NCI-H526 treated with DMSO at 0.1 percent for 48 hours (cell line): ENCODE measurements at places on chromosomes 3 and 15.
A peak's percentile ranks its signal among the peaks of the same experiment; 100 is the strongest.

DNA sequence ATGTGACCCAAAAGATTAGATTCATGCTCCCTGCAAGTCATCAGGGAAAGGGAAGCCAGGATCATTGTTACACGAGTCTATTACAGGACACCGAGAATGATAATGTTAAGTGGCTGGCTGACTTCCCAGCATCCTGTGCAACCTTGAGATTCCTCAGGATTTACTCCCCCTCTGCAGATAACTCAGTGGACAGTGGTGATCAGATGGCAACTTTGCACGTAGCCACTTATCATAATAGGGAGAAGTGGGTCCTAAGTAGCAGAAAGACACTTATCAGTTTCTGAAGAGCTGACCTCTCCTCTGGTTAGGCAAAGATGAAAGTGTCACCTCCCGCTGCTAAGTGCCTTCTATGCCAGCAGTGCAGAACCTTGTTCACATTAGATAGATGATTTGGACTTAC is 6.7 kb upstream of the TMPRSS7 start:
- DNase-seq = no peak

GRCh38 chr3:139759470-139759869 is 81.7 kb upstream of the NMNAT3 start:
- DNase-seq = no peak

DNA sequence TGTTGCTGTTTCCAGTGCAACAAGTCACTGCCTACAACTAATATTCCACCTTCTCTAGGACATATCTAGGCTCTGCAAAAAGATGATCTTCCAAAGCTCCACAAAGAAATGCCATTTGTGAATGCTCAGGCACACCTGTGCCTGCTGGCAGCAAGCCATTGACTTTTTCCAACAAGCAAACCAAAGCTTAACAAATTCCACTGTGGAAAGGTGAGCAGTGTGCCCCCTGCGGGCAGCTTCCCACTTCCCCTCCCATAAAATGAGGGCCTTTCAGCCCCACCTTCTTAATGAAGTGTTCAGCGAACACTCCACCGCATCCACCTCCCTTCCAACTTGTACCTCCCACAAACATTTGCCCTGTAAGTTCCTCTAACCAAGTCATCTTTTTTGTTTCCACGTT is 157.5 kb upstream of the SLC24A5 start:
- DNase-seq = no peak

DNA sequence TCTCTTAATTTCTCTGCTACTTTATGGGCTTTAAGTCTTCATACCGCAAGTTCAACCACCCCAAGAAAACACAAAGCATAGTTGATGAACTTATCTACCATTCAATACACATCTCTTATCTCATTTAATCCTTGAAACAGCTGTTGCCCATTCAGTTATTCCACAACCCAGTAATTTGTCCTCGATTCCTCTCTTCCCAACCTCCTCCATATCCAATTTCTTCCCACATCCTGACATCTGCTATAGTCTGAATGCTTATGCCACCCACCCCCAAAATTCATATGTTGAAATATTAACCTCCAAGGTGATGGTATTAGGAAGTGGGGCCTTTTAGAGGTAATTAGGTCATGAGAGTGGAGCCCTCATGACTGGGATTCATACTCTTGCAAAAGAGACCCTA is 345.4 kb downstream of the ERC2 start:
- no peak for DNase-seq

GRCh38 chr3:30631243-30631904 is 25.0 kb downstream of the TGFBR2 start:
- no peak for DNase-seq

DNA sequence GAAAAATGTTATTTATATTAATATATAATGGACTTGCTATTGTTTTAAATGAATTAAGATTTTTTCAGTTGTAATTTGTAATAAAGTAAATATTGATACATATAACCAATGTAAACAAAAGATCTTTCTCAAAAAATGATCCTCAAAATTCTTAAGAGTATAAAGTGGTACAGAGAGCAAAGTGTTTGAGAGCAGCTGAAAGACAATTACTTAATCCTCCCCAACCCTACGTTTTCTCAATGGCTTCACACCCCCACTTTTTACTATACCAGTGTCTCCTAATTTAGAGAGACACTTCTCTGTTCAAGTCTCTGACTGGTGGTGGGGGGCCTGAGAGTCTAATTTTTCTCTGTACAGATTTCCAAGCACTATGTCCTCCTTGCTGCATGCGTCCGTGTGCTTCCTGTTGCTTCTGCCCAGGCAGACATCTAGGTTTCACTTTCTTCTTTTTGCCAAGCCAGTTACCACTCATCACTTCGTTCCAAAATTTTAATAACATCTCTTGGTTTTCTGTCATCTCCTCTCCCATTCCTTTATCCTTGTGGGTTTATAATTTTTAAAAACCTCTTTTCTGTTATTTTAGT is 276.3 kb upstream of the DNAJC19 start:
- no peak for DNase-seq

DNA sequence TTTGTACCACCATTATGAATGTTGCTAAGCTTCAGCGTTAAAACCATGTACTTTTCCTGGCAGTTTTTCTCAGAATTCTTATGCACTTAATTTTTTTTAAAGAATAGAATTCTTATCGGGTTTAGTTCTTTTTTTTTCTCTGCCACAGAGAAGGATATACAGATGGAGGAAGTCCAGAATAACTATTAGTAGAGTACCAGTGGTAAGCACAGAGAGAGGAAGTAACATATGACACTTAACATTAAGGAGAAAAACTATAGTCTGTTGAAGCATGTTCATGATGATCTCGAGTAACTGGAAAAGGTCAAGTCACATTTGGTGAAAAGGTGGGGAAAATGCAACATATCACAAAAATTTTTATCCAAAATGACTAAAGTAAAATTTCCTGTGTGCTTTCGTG is 68.9 kb downstream of the RNF13 start:
- no peak for DNase-seq

DNA sequence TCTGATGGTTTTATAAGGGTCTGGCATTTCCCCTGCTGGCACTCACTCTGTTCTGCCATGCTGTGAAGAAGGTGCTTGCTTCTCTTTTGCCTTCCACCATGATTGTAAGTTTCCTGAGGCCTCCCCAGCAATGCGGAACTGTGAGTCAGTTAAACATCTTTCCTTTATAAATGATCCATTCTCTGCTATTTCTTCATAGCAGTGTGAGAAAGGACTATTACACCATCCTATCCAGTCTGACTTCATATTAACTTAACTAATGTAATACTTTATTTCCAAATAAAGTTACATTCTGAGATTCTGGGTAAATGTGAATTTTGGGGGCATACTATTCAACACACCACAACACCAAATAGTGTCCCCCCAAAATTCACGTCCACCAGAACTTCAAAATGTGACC is 22.2 kb upstream of the MAP3K13 start:
- no peak for DNase-seq

- no peak for DNase-seq
Observed at GRCh38 chr3:72797773-72798543, 50.3 kb downstream of the SHQ1 start.

- no peak for DNase-seq
Observed at GRCh38 chr3:132871956-132872355, 149.7 kb upstream of the NPHP3 start.

GRCh38 chr3:128170866-128171516 is 17.7 kb downstream of the EEFSEC start:
- peak; percentile 62 for DNase-seq

DNA sequence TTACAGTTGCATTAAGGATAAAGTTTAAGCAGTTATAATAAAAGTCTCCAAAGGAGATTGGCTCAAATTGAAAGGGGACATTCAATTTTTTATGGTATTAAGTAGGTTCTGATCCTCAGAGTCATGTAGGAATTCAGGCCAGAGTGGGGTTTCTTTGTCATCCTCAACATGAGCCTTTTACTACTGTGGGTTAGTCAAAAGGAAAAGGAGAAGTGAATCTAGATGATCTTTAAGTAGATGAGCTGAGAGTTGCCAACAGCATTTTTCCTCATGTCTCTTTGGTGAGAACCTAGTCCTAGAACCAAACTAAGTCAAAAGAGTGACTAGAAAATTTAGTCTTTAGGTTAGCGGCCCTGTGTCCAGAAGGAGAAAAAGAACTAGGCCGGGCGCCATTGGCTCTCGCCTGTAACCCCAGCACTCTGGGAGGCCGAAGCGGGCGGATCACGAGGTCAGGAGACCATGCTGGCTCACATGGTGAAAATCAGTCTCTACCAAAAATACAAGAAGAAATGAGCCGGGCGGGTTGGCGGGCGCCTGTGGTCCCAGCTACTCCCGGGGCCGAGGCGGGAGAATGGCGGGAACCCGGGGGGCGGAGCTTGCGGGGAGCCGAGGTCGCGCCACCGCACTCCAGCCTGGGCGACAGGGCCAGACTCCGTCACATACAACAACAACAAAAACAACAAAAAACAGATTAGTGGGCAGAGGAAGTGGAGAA is 4.2 kb upstream of the CHL1 start:
- DNase-seq = no peak

DNA sequence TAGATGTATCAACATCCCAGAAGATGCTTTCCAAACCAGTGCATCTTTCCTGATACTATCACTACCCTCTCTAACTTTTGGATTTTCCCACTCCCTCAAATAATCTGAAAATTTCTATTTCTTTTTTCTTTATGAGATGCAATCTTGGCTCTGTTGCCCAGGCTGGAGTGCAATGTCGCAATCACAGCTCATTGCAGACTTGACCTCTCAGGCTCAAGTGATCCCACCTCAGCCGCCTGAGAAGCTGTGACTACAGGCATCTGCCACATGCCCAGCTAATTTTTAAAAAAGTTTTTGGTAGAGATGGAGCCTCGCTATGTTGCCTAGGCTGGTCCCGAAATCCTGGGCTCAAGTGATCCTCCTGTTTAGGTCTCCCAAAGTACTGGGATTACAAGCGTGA is 239.7 kb downstream of the SUCLG2 start:
- no peak for DNase-seq

DNA sequence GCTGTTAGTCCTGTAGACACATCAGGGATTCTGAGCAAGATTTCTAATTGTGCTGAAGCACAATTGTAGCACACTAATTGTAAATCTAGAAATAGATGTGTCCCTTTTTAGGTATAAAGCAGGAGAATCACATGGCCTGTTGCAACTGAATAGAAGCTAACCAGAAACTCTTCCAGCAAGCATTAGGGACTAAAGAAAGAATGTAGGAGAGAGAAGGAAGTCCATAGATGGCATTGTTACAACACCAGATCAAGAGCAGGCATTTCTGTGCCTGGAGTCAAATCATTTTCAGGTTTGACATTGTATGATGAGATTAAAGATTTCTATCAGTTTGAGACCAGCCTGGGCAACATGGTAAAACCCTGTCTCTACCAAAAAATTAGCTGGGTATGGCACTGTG is 27.4 kb downstream of the CALML4 start:
- DNase-seq = no peak

DNA sequence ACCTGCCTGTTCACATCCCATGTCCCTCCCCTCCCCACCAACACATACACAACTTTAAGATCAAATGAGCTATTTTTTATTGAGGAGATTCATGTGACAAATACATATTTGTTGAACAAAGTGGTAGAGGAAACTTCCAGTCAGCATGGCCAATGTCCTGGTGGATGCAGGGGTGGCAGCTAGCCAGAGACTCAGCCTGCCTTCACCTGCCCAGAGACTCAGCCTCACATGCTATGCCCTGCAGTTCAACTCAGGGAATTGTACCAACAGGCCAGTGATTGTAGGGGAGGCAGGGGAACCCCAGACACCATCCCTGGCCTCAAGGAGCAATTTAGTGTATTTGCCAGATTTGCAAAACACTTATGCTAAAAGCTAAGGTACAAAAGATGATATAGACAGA is 136.6 kb downstream of the OPA1 start:
- no peak for DNase-seq

GRCh38 chr3:40871394-40871793 is 327.9 kb upstream of the CTNNB1 start:
- DNase-seq = no peak

DNA sequence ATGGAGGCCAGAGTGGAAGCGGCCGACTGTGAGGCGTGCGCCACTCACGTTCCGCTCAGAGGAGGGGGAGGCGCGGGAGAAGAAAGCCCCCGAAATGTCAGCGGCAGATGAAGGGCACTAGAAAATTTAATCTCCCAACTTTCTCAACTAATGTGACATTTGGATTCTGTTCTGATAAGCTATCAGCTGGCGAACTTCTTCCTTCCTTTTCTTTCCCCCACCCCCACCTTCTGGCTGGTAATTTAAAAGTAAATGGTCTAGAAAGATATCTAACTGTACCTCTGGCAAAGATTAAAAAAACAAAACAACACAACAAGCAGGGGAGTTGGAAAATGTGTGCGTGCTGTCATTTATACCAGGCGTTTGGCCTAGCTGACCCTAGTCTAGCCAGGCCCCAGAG is 26.4 kb upstream of the TMEM115 start:
- no peak for DNase-seq

- DNase-seq = no peak
Observed at GRCh38 chr15:78767331-78767951, 43.8 kb downstream of the ADAMTS7 start.

DNA sequence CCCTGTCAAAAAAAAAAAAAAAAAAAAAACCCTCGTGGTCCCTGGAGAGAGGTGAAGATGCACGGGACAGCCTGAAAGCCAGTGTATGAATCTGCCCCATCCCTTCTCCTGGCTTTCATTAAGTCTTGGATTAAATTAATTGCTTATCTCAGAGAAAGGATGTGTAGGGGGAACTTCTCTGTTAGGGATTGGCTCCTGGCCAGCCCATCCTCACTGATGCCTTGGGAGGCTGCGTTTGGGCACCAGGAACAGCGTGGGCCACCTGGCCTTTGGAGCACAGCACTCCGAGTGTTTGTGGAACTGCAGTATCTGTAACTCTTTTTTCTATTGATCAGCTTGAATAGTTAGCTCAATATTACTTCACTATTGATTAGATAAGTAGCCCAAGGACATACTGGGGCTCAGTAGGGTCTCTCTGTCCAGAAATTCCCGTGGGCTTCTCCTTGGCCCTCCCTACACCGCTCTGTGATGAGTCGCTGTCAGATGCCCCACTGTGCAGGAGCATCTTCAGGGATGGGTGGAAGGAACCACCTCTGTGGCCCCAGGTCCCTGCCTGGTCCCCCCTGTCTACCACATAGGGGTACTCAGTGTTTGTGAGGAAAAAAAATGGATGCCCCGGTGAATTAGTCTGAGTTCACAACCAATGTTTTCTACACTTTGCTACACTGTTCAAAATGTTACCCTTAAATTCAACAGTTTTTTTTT is 2.0 kb downstream of the PXYLP1 start:
- DNase-seq = no peak

DNA sequence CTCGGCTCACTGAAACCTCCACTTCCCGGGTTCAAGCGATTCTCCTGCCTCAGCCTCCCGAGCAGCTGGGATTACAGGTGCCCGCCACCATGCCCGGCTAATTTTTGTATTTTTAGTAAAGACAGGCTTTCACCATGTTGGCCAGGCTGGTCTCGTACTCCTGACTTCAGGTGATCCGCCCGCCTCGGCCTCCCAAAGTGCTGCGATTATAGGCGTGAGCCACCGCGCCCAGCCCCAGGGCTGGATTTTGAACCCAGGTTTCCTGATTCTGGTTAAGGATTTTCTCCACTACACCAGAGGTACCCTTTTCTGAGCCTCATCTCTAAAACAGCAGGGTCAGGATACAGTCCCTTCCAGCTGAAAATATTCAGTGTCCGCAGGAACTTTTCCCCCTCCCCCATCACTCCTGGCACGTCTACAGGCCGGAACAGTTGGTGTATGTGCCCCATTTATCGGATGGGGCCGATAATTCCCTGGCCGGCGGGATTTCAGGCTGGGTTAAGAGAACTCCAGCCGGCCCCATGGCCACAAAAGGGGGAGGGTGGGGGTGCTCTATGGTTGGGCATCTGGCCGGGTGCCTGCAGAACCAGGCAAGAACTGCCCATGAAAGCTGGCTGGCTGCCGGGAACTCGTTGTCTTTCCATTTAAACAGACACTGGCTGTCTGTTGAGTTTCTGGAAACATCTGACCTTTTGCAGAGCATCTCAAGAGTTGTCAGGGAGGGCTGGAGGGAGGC is 26.8 kb upstream of the SEMA4B start:
- no peak for DNase-seq
